H9 (cell line): ENCODE measurements at places on chromosomes 11 and 22.

GRCh38 chr22:41445129-41446056 lies 1.2 kb downstream of the TOB2 start:
- DNase-seq, result peak; percentile 45

GRCh38 chr22:40340044-40340443 lies 6.3 kb upstream of the ADSL start:
- DNase-seq, result no peak

DNA sequence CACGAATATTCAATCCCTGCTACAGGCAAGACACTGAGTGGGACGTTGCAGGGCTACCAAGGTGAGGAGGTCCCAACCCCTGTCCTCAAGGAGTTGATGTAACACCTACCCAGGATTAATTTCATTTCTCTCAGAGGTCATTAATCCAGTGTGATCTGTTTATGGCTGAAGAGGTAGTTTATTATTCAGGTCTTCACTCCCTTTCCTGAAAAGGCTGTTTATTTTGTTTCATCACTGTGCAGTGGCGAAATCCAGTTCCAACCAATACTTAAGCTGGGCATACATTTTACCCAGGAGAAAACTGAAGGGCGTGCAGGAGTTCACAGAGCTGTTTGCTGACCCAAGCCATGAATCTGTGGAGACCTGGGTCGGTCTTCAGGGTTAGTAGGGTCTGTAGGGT lies 2.7 kb upstream of the PTPRJ start:
- no peak for DNase-seq

DNA sequence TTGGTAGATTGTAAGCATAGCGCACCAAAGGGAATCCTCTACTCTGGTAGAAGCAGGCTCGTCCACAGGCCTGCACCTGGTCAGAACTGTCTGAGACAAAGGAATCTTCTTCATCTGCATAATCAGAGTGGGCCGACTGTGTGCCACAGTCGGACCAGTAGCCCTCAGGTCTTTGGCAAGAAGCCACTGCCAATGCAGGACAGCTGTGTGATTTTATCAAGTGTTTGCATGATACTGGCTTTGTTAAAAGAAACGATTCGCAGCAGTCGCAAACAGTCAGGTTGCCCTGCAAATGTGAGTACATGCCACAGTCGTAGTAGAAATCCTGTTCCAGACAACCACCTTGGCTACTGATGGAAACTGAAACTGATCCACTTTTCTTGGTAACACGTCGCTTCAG lies 4.9 kb upstream of the CCDC34 start:
- DNase-seq, result no peak

- no peak for DNase-seq
Measured at GRCh38 chr11:93256623-93257022, 58.8 kb upstream of the SLC36A4 start.

DNA sequence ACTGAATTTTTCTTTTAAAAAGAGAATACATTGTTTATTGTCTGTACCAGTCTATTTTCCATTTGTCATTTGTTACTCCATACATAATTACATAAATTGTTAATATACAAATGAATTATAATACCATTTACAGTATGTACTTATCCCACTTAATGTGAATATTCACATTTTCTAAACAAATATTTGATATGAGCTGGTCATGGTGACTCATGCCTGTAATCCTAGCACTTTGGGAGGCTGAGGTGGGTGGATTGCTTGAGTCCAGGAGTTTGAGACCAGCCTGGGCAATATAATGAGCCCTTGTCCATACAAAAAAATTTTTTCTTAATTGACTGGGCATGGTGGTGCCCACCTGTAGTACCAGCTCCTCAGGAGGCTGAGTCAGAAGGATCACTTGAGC lies 6.8 kb downstream of the SC5D start:
- no peak for DNase-seq

DNA sequence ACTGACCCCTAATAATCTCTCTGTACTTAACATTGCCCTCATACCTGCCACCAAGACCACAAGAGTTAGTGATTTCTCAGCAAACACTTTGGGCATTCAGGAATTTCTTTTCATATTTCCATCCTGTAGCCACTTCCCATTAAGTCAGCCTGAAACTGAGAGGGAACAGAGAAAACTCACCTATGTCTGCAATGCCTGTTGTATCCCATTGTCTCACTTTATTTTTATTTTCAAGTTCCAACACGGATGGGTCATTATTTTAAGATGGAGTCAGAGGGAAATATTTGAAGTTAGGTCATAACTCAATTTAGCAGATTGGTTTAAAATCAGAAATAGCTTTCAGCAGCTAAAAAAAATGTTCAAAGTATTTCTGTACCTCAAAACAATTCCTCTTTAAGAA lies 937.8 kb upstream of the CHORDC1 start:
- no peak for DNase-seq

DNA sequence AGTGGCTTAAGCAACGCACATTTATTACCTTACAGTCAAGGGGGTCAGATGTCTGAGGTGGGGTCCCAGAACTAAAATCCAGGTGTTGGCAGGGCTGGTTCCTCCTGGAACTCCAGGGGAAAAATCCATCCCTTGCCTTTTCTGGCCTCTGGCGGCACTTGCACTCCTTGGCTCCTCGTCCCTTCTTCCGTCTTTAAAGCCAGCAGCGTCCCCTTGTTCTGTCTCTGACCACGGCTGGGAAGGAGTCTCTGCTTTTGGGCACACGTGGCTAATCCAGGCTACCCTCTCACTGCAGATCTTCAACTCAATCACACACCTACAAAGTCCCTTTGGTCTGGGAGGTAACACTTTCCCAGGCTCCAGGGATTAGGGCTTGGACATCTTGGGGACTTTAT lies 73.5 kb upstream of the WNT7B start:
- no peak for DNase-seq

- peak; percentile 55 for DNase-seq
Measured at GRCh38 chr11:1706634-1707400, 9.8 kb downstream of the KRTAP5-6 start.

- DNase-seq, result no peak
Measured at GRCh38 chr11:16678466-16679116, 59.9 kb upstream of the C11orf58 start.
